ENCODE measurements at places on chromosomes 11 and 22.

DNA sequence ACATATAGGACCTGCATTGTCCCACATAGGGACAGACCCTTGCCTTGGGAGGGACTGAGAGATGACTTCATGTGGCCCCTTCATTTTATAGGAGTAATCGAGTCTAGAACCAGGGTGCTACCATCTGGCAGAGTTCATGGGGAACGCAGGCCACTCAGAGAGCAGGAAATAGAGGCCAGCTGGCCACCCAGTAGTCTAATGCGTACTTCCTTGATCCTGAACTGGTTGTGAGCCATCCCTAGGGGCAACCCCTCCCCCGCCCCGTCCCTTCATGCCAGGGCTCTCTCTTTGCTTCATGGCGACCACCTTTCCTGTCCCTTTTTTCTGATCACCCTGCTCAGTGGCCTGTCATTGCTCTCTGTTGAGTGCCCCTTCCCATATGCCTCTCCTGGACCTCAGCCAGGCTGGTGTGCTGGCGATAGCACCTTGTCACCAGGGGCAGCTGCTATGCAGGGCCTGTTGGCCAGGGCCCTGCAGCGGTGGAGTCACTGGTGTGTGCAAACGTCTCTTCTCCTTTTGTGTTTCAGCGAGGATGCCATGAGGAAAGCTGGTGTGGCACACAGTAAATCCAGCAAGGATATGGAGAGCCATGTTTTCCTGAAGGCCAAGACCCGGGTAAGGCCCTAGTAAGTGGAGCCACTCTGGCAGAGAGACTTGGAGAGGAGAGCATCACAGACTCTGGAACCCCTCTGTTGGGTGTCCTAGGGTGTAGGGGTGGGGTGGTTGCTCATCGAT, 29.3 kb downstream of the MED15 start:
- no peak for DNase-seq

GRCh38 chr11:124834526-124835180, 30.6 kb upstream of the ROBO3 start:
- no peak for DNase-seq

- no peak for DNase-seq
Measured at GRCh38 chr22:30823015-30823370, 128.3 kb downstream of the OSBP2 start.

- no peak for DNase-seq
Measured at GRCh38 chr11:65855927-65856363, 2.0 kb downstream of the CFL1 start.

DNA sequence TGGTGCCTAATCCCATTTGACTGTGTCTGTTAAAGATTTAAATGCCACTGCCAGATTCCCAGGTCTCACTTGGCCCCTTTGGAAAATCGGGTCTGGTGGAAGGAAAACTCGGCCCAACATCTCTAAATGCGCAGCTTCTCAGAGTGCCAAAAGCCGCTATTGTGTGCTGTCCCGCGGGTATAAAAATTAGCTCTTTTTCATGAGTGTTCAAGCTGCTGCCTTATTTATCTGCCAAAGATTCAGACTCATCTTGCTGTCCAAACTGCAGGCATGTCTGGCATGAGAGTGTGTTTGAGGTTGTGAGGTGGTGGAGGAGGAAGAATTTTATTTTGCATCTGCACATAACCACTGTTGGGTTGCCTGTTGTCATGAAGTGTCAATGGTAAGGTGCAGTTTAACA, 91.4 kb downstream of the NELL1 start:
- no peak for DNase-seq

GRCh38 chr11:46450846-46451477, 59.4 kb upstream of the CHRM4 start:
- no peak for DNase-seq

- no peak for DNase-seq
Measured at GRCh38 chr22:17648569-17648968, 10.0 kb downstream of the BCL2L13 start.

Measured in cortex of kidney (tissue), 1 donor.